Stimulated activated CD4-positive, alpha-beta T cell treated with anti-CD3 and anti-CD28 coated beads, Interleukin-2, amount 100 ng/mL, for 48 hours (primary cell): ENCODE measurements at places on chromosomes 5 and 9.

DNA sequence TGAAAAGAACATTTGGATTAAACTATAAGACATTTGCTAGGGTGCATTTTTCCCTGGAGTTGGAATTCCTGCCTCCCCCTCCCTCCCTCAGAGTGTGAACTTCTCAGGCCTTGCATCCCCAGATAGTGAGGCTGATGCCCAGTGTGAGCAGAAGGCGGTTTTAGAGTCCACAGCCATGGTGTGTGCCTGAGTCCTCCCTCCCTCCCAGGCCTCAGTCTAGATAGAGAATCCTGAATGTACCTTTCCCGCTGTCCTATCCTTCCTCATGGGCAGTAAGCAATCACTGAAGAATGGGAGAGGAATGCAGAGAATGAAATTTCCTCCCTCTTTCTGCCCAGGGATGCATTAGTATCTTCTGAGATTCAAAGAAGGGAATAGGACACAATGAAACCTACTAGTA, 108.5 kb downstream of the RASGRF2 start:
- DNase-seq = no peak

DNA sequence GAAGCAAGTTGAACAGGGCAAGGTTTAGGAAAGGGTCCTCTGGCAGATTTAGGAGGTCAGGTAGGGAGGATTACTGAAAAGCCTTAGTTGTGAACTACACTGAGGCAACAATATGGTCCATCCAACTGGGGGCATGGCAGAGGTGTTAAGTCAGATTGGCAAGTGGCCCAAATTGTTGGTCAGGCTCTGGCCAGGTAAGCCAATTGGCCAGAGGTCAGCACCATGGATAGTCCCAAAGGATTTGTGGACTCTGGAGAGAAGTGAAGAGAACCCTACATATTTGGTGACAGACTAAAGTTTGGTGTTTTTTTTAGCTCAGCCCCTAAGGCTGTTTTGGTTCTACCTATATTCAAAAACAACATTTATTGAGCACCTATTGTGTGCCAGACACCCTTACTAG, 39.1 kb upstream of the RASGRF2 start:
- DNase-seq = no peak

- no peak for DNase-seq
Observed at GRCh38 chr5:142807372-142807911, 37.3 kb downstream of the ARHGAP26 start.

DNA sequence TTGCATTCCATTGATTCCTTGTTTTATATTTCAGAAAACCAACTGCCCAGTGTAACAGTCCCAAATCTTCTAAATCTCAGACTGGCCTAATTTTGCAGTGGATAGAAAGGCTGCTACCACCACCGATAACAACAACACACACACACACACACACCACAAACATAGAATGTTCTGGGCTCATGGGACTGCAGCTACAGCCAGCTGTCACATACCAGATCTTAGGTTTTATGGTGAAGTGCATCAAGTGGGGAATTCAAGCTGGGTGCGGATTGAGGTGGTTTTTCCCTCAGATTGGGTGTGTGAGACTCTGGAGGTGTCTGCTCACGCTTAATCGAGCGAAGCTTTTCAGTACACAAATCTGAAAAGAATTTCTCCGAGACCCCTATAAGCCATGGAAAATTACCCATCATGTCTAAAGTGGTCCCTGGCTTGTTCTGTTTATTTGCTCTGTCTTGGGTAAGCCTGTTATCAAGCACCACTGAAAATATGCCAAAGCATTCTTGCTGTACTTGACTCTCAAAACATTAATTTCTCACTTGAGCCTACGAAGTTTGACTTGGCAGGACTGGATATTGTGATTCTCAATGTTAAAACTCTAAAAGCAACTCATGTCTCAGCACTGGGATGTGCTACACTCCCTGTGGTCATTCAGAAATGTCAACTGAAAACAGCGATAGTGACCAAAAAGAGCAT, 71.1 kb downstream of the ALDH7A1 start:
- no peak for DNase-seq

GRCh38 chr9:131478421-131478868, 24.3 kb upstream of the POMT1 start:
- DNase-seq = peak; percentile 48

DNA sequence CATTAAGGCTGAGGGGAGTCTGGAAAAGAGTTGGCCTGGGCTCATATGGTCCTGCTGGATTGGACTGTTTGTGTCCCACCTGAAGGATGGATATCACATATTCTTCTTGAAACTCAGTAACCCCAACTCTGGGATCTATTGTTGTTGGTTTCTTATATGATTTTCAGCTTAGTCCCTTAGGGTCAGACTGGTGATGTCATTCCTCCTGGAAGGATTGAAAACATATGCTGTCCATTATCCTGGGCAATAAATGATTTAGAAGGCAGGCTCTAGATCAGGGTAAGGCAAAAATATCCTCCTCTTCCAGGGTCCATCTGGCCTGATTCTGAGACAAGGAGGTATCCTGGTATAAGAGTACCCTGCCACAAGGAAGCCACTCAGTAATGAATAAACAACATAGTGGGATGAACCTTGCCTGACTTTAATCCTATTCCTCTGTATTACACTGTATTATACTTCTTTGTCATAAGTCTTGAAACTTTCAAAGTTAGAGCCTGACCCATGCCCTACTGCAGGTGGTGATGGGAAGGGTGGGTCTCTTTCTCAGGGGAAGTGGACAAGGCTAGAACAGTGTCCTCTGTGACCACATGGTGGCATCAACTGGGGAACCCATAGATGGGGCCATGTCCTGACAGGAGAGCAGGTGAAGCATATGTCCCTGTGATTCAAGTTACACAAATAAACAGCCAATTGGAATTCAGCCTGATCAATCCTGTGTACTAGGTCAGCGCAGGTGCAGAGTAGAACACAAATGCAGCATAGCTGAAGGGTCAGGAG, 454.4 kb upstream of the TRPC7 start:
- no peak for DNase-seq

DNA sequence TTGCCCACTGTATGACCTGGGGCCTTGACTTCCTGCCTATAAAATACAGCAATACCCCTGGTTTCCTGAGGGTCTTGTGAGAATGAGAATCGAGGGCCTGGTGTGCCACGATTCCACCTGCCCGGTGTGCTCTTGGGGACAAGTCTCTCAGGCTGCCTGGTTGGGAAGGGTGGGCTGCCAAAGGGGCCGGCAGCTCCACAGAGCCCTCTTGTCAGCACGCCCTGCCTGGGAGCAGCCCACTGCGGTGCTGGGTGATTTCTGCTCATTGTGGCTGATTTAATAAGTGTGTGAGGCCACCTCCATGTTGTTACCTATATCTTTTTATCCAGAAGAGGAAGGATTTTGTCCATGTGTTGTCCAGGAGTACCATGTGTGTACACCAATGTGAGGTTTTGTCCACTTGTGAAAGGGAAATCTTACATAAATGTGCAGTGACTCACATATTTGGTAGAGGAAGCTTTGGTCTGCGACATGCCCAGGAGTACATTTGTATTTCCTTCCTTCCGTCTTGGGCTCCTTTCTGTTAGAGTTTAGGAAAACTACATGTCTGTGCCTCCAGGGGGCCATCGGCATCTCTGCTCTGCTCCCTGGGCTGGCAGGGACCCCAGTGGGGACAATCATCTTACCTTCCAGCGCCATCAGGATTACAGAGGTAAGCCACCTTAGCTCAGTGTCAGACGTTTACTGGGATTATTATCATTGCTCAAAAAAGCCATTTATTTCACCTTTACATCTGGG, 108.6 kb downstream of the PHF2 start:
- DNase-seq = no peak

DNA sequence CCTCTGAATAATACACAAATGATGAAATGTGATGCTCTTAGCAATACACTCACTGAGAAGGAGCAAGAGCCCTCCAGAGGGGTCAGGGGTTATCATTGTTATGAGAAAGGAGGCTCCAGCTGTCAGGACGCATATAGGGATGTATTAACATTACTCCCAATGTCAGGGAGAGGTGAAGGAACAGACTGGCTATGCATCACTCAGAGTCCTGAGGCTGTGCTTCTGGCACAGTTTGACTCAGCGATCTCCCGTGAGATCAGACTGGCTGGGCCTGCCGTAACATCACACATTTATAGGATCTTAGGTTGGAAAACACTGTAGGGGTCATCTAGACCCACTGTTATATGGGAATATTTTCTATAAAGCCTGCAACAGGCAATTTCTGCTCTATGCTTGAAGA, 226.5 kb upstream of the GLRA1 start:
- DNase-seq = no peak

DNA sequence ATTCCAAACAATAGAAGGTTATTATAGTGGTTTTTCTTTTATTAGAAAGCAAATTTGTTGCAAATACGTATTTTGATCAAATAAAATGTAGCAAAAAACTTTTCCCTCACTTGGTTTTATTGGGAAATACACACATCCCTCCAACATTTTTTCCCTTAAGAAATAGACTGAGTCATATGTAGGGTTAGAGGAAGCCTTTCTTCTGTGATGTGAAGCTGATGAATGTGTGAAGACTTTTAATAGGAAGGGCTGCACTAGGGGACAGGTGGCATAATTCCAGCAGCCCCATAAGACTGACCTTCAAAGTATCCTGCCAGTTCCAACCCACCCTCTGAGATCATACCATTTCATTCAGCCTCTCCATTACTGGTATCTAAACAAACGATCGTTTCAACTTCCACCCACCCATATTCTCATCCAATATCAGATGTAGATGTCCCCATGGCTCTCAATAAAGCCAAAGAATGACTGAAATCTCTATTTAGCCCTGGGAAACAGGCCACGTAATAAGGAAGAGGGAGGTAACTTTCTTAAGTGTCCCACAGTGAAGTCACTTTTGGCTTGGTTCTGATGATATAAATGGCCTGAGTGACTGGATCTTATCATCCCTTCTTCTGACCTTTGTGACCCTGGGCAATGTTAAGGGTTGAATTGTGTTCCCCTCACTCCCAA, 64.7 kb upstream of the LPAR1 start:
- no peak for DNase-seq

GRCh38 chr5:134026521-134027287, 21.9 kb upstream of the VDAC1 start:
- DNase-seq = peak; percentile 44

DNA sequence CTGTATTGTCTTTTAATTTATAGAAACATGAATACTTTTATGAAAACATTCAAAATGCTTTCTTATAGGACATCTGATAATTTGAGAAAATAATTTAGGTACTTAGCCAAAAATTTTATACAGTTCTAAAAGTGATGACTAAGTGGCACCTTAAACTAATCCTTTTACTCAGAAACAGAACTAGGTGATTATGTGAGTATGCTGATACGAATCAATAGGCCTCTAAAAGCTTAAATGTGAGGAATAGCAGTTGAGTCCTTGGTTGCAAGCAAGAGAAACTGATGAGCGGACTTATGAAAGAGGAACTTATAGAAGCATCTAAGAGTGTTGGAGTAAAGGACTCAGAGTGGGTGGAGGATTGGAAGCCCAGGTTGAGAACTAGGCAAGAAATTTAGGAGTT, 26.4 kb downstream of the ANXA1 start:
- no peak for DNase-seq

DNA sequence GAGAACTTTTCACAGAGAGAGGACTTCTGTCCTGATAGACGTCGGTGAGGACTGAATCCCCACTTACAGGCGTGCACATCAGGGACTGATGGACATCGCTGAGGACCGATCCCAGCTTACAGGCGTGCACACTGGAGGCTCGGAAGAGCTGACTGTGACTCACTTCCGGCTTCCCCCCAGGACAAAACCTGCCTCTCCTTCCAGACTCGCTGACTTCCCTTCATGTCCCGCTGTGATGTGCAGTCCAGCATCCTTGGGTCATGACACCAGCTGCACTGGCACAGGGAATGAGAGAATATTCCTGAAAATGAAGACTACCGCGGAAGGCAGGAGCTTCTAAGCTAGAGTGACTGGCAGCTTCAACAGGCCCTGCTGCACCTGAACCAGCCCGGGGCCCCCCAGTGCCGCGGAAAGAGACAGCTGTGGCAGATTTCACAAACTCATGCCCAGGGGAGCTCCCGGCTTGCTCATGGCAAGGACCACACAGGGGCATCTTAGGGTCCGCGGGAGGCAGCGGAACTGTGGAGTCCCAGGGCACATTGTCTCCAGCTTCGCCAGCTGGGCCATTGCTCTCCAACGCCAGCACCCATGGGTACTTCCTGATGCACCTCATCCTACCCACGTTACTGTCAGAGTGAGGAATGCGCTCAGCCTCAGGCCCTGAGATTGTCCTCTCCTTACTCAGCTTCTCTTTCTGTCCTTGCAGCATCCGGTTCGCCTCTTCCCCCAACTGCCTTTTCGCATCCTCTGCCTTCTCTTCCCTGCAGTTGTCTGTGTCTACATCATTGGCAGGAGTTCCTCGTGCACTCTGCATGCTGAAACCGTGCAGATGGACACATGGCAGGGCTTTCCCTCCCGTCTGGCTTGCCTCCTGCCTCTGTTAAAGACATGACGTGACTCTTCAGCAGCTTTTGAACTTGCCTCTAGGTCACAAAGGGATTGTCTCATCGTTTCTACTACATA, 29.5 kb downstream of the SURF6 start:
- DNase-seq = no peak

GRCh38 chr5:40823459-40823858, 11.6 kb downstream of the RPL37 start:
- DNase-seq = no peak

DNA sequence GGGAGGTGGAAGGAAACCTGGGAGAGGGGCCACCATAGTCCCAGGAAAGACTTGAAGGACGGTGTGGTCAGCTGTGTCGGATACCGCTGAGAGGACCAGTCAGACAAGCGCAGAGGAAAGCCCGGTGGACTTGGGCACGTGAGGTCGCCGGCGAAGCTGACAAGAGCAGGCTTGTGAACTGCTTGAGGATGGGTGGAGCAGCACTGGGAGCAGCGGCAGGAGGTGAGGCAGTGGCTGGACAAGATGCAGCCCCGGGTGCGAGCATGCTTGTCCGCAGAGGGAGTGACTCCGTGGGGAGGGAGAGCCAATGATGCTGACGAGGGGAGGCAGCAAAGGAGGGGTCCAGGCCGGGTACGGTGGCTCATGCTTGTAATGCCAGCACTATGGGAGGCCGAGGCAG, 18.3 kb upstream of the CD74 start:
- no peak for DNase-seq

GRCh38 chr5:170907758-170908157, 45.9 kb downstream of the RANBP17 start:
- no peak for DNase-seq

- no peak for DNase-seq
Observed at GRCh38 chr5:117713585-117714198, 1139.1 kb upstream of the SEMA6A start.

DNA sequence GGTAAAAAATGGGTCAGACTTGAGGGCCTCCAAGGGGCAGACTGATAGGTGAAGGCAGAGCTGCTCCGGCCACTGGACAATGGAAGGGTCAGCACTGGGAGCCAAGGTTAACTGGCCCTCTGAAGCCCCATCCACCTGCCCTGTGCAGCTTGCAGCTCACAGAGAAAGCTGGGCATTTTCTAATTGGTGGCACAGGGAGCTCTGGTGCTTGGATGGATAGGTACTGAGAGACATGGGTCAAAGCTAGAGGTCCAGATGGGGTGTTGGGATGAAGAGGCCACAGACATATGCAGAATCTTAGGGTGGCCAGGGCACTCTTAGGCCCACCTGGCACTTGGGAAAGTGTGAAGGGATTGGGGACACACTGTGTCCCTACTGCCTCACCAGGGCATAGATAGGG, 29.5 kb upstream of the SARDH start:
- DNase-seq = no peak

GRCh38 chr9:85723215-85723614, 18.5 kb downstream of the AGTPBP1 start:
- DNase-seq = no peak
